ENCODE measurements at places on chromosomes 16 and 17. TPM values are rescaled to one million over a fixed set of nuclear protein-coding genes. Genes with fewer than 3 reads are reported as not detected.

Gene NAGPA
- 21.6 TPM for total RNA-seq

Gene PTRH2
- 16.6 TPM for total RNA-seq

Gene FAM117A
- 3.3 TPM for total RNA-seq

Gene TAC4
- not detected for total RNA-seq

Gene CCT6B
- total RNA-seq: 4.8 TPM

Gene SBK1
- total RNA-seq: not detected

Gene POLR3K
- total RNA-seq: 1.8 TPM

Gene CIITA
- 1.1 TPM for total RNA-seq

Gene IKZF3
- total RNA-seq: not detected

Gene CACNG5
- total RNA-seq: not detected

Gene CFAP97D1
- total RNA-seq: not detected

Gene TMEM100
- total RNA-seq: 0.91 TPM

Gene RNU2-1
- not detected for total RNA-seq

Gene CCL16
- not detected for total RNA-seq

Gene PDF
- 9.5 TPM for total RNA-seq

Gene TBC1D3E
- total RNA-seq: not detected

Gene SLC13A2
- not detected for total RNA-seq

Gene CRAMP1
- 9.4 TPM for total RNA-seq

Gene CCL1
- total RNA-seq: not detected

Gene CLEC19A
- not detected for total RNA-seq

Gene LRRC46
- total RNA-seq: 0.13 TPM

Gene ZNF19
- 6.4 TPM for total RNA-seq

Gene MYH1
- not detected for total RNA-seq

Gene KCNG4
- total RNA-seq: not detected

Gene NXN
- total RNA-seq: 60.6 TPM

Gene IRX3
- 10.3 TPM for total RNA-seq

Gene SEZ6
- not detected for total RNA-seq

Gene DRC3
- 2.1 TPM for total RNA-seq

Gene METTL2A
- 27.0 TPM for total RNA-seq

Gene NPW
- total RNA-seq: 0.39 TPM

Gene QPRT
- 0.52 TPM for total RNA-seq

Gene KCTD19
- 0.11 TPM for total RNA-seq

Gene DHRS7C
- total RNA-seq: not detected

Gene COX6A2
- not detected for total RNA-seq

Gene PYY
- 0.13 TPM for total RNA-seq

Gene CORO1A
- 1.2 TPM for total RNA-seq

Gene ABCA9
- total RNA-seq: 1.7 TPM

Gene SEPTIN12
- total RNA-seq: not detected

Gene MPP3
- total RNA-seq: 8.2 TPM

Gene TBC1D3C
- total RNA-seq: 0.32 TPM

Gene EVPL
- total RNA-seq: 0.11 TPM

Gene ABR
- 76.3 TPM for total RNA-seq

Gene CXCL16
- 9.7 TPM for total RNA-seq

Measured in articular chondrocyte of knee joint (primary cell).